ENCODE measurements at places on chromosomes 6 and 20.

GRCh38 chr6:108133594-108134179 lies 32.1 kb upstream of the NR2E1 start:
- H3K4me1 ChIP-seq = no peaks in the 10 kb centered on the region
- H3K27me3 ChIP-seq = peaks cover 12% of the 10 kb centered on the region
- H3K36me3 ChIP-seq = no peaks in the 10 kb centered on the region
- H3K4me3 ChIP-seq = peak overlapping the region; percentile 31

DNA sequence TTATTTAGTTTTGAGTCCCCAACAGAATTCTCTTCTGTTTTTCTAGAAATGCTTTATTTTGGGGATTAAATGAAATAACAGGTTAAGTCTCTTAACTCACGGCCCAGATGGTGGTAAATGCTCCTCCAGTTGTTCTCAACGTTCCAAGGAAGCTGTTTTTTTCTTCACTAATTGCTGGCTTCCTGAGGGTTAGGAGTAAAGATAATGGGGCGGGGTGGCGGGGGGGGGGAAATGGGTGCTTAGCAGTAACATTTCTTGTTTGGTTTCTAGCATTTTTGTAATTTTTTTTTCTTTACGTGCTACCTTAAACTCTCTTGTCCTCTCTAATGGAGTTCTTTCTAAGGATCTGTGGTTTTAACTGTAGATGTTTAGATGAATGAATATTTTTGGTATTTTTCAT lies 2.2 kb downstream of the SRSF3 start:
- DNase-seq = no peak
- no peaks in the 10 kb centered on the region for H3K27me3 ChIP-seq
- peak overlapping the region; percentile 68 for H3K4me3 ChIP-seq
- H3K4me1 ChIP-seq = peaks cover 3% of the 10 kb centered on the region

GRCh38 chr20:37649676-37650370 lies 44.0 kb upstream of the CTNNBL1 start:
- H3K4me3 ChIP-seq = no peak overlapping the region
- no peaks in the 10 kb centered on the region for H3K4me1 ChIP-seq
- H3K27me3 ChIP-seq = no peaks in the 10 kb centered on the region
- no peak overlapping the region for H3K27ac ChIP-seq

- no peaks in the 10 kb centered on the region for H3K27me3 ChIP-seq
- no peak for DNase-seq
- H3K36me3 ChIP-seq = no peaks in the 10 kb centered on the region
Observed at GRCh38 chr6:116004841-116005815, 55.6 kb downstream of the FRK start.

GRCh38 chr6:156658186-156658965 lies 118.8 kb upstream of the ARID1B start:
- H3K4me1 ChIP-seq = no peaks in the 10 kb centered on the region
- H3K27me3 ChIP-seq = no peaks in the 10 kb centered on the region
- DNase-seq = peak; percentile 22
- no peak overlapping the region for H3K4me3 ChIP-seq

- H3K4me3 ChIP-seq = no peak overlapping the region
- no peaks in the 10 kb centered on the region for H3K4me1 ChIP-seq
- no peaks in the 10 kb centered on the region for H3K27me3 ChIP-seq
- H3K36me3 ChIP-seq = no peaks in the 10 kb centered on the region
Observed at GRCh38 chr20:6079016-6079415, 25.2 kb upstream of the LRRN4 start.

GRCh38 chr6:48747040-48747439 lies 636.0 kb upstream of the PTCHD4 start:
- H3K4me1 ChIP-seq = no peaks in the 10 kb centered on the region
- no peak for DNase-seq
- no peak overlapping the region for H3K27ac ChIP-seq
- no peaks in the 10 kb centered on the region for H3K27me3 ChIP-seq
- H3K36me3 ChIP-seq = no peaks in the 10 kb centered on the region
- no peak overlapping the region for H3K4me3 ChIP-seq

GRCh38 chr6:105015482-105015881 lies 58.6 kb downstream of the LIN28B start:
- no peaks in the 10 kb centered on the region for H3K4me1 ChIP-seq
- DNase-seq = no peak
- H3K36me3 ChIP-seq = no peaks in the 10 kb centered on the region
- no peaks in the 10 kb centered on the region for H3K27me3 ChIP-seq

DNA sequence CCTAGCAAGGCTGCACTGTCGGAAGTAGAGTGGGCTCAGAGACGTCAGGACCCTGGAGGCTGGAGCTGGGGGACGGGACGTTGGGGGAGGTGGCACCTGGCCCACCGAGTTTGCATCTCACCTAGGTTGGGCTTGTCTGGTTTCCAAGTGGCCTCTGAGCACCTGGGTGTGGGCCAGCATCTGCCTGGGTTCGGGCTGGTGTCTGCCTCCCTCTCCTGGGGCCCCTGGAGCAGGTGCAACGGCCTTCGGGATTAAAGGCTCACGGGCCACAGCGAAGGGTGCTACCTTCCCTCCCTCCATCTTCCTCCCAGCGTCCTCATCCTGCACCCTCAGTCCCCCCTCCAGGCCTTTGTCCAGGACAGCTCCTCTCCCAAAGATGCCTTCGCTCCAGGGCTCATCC lies 6.0 kb downstream of the HRH3 start:
- no peak overlapping the region for H3K27ac ChIP-seq
- H3K4me1 ChIP-seq = no peaks in the 10 kb centered on the region
- peaks cover 35% of the 10 kb centered on the region for H3K27me3 ChIP-seq
- DNase-seq = no peak

DNA sequence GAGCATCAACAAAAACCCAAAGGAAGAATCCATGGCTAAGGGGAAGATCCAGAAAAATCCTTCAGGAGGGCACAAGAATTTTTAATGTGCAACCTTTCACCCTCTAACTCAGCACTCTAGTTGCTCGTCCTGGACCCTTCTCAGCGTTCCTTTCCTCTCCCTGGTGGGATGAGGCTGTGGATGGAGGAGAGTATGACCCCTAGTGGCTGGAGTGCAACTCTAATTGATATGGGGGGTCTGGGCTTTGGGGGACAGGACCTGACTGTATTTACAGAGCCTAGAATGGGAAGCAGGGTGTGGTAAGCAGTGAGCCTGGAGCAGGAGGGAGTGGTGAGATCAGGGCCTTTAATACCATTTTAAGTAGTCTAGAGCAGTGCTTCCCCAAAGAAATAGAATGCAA lies 83.9 kb upstream of the CEP85L start:
- no peak overlapping the region for H3K27ac ChIP-seq
- H3K4me3 ChIP-seq = no peak overlapping the region
- H3K4me1 ChIP-seq = no peaks in the 10 kb centered on the region

GRCh38 chr20:21127201-21127981 lies 1.5 kb downstream of the KIZ start:
- no peaks in the 10 kb centered on the region for H3K27me3 ChIP-seq
- no peak overlapping the region for H3K27ac ChIP-seq
- H3K4me3 ChIP-seq = peak overlapping the region; percentile 84
- no peaks in the 10 kb centered on the region for H3K36me3 ChIP-seq
- no peak for DNase-seq

DNA sequence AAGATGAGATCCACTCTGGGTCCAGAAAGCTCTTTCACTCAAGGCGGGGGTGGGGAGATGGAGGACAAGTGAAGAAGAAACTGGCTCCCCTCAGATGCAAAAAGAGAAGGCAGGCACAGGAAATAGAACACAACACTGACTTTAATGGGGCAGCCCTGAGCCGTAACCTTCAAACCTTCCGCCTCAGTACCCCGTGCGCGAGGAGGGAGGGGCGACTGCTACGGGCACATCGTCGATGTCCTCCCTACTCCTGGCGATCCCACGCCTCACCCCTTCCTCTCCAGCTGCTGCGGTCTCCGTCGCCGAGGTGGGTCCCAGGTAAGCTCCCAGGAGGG lies 3.9 kb downstream of the SPEF1 start:
- no peak for DNase-seq
- peak overlapping the region; percentile 41 for H3K4me3 ChIP-seq
- H3K36me3 ChIP-seq = no peaks in the 10 kb centered on the region
- H3K4me1 ChIP-seq = peaks cover 14% of the 10 kb centered on the region

DNA sequence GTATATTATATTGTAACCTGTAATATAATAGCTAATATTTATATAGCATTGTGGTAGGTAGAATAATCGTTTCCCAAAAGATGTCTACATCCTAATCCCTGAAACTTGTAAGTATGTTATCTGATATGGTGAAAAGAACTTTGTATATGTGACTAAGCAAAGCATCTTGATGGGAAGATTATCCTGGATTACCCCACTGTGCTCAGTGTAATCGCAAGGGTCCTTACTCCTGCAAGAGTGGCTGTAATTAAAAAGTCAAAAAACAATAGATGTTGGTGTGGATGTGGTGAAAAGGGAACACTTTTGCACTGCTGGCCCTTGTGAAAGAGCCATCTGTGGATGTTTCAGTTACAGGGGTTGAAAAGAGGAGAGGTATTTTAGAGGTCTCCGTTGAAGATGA lies 95.2 kb downstream of the EDN1 start:
- no peak overlapping the region for H3K27ac ChIP-seq
- no peak overlapping the region for H3K4me3 ChIP-seq
- no peaks in the 10 kb centered on the region for H3K36me3 ChIP-seq
- H3K27me3 ChIP-seq = no peaks in the 10 kb centered on the region
- no peaks in the 10 kb centered on the region for H3K4me1 ChIP-seq

GRCh38 chr20:23047738-23048214 lies 1.7 kb downstream of the THBD start:
- H3K27me3 ChIP-seq = peaks cover 14% of the 10 kb centered on the region
- H3K4me1 ChIP-seq = peaks cover 15% of the 10 kb centered on the region
- DNase-seq = no peak
- no peaks in the 10 kb centered on the region for H3K36me3 ChIP-seq
- no peak overlapping the region for H3K27ac ChIP-seq

DNA sequence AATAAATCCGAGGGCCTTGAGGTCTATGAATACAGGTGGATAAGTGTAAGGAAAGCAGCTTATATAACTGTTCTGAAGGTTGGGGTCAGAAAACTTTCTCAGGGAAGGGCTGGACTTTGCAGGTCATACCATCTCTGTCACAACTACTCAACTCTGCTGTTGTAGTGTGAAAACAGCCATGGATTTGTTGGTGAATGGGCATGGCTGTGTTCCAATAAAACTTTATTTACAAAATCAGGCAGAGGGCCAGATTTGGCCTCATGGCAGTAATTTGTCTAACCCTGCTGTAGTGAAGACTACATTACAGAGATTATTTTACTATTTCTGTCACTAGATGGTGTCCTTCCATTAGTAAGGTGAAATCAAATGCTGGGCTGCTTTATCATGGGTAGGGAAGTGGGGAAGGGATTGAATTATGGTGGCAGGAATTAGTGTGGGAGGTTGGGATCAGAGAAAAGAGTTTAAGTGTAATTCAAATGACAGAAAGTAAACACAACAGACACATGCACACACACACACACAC lies 409.6 kb upstream of the CHD6 start:
- no peak for DNase-seq
- H3K27ac ChIP-seq = no peak overlapping the region
- no peaks in the 10 kb centered on the region for H3K4me1 ChIP-seq
- no peaks in the 10 kb centered on the region for H3K27me3 ChIP-seq
- no peaks in the 10 kb centered on the region for H3K36me3 ChIP-seq

DNA sequence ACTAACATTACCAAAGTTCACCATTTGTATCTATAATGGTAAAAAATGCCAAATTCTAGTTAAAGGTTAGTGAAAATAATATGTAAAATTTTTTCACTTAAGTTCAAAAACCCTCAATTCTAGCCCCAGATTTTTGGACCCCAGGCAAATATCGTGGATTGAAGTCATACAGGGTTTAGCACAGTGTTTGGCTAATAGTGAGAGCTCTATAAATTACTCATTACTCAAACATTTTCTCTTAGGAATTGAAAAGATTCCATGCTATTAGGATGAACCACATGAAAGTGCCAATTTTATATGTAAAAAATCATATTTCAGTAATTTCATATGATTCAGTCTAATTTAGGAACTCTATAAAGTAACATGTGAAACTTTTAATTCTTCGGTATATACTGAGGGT lies 170.3 kb upstream of the PREP start:
- H3K27ac ChIP-seq = no peak overlapping the region
- no peaks in the 10 kb centered on the region for H3K36me3 ChIP-seq
- no peaks in the 10 kb centered on the region for H3K27me3 ChIP-seq
- H3K4me3 ChIP-seq = no peak overlapping the region
- no peaks in the 10 kb centered on the region for H3K4me1 ChIP-seq
- DNase-seq = no peak

- H3K4me3 ChIP-seq = no peak overlapping the region
- DNase-seq = no peak
- H3K36me3 ChIP-seq = no peaks in the 10 kb centered on the region
- no peaks in the 10 kb centered on the region for H3K4me1 ChIP-seq
Observed at GRCh38 chr20:33009214-33010132, 2.0 kb downstream of the BPIFB2 start.

GRCh38 chr6:119096721-119097565 lies 18.5 kb upstream of the FAM184A start:
- H3K4me3 ChIP-seq = no peak overlapping the region
- no peaks in the 10 kb centered on the region for H3K36me3 ChIP-seq
- no peaks in the 10 kb centered on the region for H3K27me3 ChIP-seq
- H3K27ac ChIP-seq = peak overlapping the region; percentile 7
- no peaks in the 10 kb centered on the region for H3K4me1 ChIP-seq

GRCh38 chr6:128538763-128539162 lies 18.4 kb upstream of the PTPRK start:
- H3K4me3 ChIP-seq = no peak overlapping the region
- no peak overlapping the region for H3K27ac ChIP-seq
- no peaks in the 10 kb centered on the region for H3K36me3 ChIP-seq
- no peaks in the 10 kb centered on the region for H3K27me3 ChIP-seq
- no peaks in the 10 kb centered on the region for H3K4me1 ChIP-seq

GRCh38 chr20:45343532-45344167 lies 4.6 kb downstream of the SDC4 start:
- peak overlapping the region; percentile 91 for H3K27ac ChIP-seq
- H3K4me3 ChIP-seq = no peak overlapping the region
- H3K4me1 ChIP-seq = peaks cover 14% of the 10 kb centered on the region

- DNase-seq = no peak
- H3K27me3 ChIP-seq = no peaks in the 10 kb centered on the region
- H3K36me3 ChIP-seq = no peaks in the 10 kb centered on the region
- no peak overlapping the region for H3K4me3 ChIP-seq
- H3K27ac ChIP-seq = no peak overlapping the region
- no peaks in the 10 kb centered on the region for H3K4me1 ChIP-seq
Observed at GRCh38 chr20:51420805-51421204, 121.7 kb downstream of the NFATC2 start.

GRCh38 chr6:167450626-167451025 lies 125.7 kb downstream of the TTLL2 start:
- H3K27me3 ChIP-seq = no peaks in the 10 kb centered on the region
- no peaks in the 10 kb centered on the region for H3K4me1 ChIP-seq
- H3K27ac ChIP-seq = no peak overlapping the region
- H3K4me3 ChIP-seq = no peak overlapping the region

- no peak for DNase-seq
- H3K4me1 ChIP-seq = no peaks in the 10 kb centered on the region
- H3K27ac ChIP-seq = no peak overlapping the region
- H3K4me3 ChIP-seq = no peak overlapping the region
- no peaks in the 10 kb centered on the region for H3K27me3 ChIP-seq
Observed at GRCh38 chr20:11110535-11110934, 436.7 kb upstream of the JAG1 start.

- DNase-seq = no peak
- no peaks in the 10 kb centered on the region for H3K27me3 ChIP-seq
- no peaks in the 10 kb centered on the region for H3K4me1 ChIP-seq
- no peaks in the 10 kb centered on the region for H3K36me3 ChIP-seq
Observed at GRCh38 chr6:84596488-84596887, 167.9 kb downstream of the TBX18 start.
